ENCODE measurements at places on chromosomes 2 and 18. TPM values are rescaled to one million over a fixed set of nuclear protein-coding genes. Genes with fewer than 3 reads are reported as not detected.

Gene CNTNAP5
- 1.4 TPM for total RNA-seq

Gene MC5R
- total RNA-seq = not detected

Gene SERPINB10
- total RNA-seq = not detected

Gene GALNT14
- total RNA-seq = 0.58 TPM

Gene KIF1A
- not detected for total RNA-seq

Gene ANKRD30B
- not detected for total RNA-seq

Gene CPS1
- total RNA-seq = 4.6 TPM

Gene PSME4
- 20.0 TPM for total RNA-seq

Gene RBM44
- total RNA-seq = 3.6 TPM

Gene RNF25
- total RNA-seq = 33.8 TPM

Gene ATP6V1B1
- total RNA-seq = 3.4 TPM

Gene KCNG2
- not detected for total RNA-seq

Gene RGPD3
- total RNA-seq = not detected
